ENCODE measurements at places on chromosomes 11 and 22.

DNA sequence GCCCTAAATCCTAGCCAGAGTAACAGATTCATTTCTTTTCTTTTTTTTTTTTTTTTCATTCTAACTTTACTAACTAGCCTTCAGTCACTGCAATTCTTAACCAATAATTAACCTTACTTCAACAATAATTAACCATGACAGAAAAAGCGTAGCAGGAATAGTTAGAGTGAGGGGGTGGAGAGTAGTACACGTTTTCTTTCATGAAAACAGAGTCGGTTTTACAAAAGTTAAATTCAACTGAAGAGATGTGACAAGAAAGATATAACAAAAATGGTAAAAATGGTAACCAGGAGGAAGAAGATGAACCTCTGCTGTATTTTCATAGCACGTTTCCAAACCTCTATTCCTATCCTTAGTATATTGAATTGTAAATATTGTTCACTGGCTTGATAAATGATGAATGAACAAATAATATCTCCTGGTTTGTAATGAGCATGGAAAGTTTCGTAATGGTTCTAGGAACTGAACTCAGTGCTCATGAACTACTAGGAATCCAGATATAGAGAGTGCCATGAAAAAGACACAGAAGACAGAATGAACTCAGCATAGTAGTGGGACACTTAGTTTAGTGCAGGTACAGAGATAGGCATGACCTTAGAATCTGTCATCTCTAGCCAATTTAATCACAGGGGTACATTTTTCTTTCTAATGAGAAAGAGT, 116.5 kb upstream of the ANO5 start:
- no peak for DNase-seq

DNA sequence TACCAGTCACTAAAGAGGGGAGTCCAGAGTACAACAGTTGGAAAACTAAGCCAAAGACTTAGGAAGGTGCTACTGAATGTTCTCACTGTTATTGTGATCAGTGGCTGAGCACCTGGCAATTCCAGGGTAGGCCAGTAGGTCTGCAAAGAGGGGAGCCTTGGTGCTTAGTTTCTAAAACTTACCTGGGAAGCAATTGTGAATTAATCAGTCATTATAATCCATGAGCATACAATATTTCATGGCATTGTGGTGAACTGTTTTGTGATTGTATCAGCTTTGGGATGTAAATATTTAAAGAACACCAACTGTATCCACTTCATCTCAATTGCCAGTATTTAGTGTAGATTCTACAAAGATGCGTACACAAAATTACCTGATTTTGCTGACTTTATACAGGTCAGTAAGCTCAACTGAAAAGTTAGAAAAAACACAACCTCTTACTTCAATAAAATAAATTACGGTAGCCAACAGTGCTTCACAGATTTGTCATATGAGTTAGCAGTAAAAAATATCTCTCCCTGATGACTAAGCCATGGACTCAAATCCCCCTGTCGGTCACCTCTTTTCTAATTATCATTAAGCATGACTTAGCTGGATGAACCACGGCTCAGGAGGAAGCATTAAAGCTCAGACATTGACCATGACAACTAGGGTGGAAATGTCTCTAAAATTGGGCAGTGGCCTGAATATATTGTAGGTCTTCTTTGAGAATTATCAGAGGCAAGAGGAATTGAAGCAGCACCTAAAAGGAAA, 30.8 kb upstream of the SORL1 start:
- DNase-seq = no peak

- peak; percentile 98 for DNase-seq
These were observed 35.1 kb downstream of the FBLN1 start for GRCh38 chr22:45537734-45538181.

- DNase-seq = peak; percentile 22
These were observed 15.2 kb upstream of the TMPRSS4 start for GRCh38 chr11:118061586-118062125.

DNA sequence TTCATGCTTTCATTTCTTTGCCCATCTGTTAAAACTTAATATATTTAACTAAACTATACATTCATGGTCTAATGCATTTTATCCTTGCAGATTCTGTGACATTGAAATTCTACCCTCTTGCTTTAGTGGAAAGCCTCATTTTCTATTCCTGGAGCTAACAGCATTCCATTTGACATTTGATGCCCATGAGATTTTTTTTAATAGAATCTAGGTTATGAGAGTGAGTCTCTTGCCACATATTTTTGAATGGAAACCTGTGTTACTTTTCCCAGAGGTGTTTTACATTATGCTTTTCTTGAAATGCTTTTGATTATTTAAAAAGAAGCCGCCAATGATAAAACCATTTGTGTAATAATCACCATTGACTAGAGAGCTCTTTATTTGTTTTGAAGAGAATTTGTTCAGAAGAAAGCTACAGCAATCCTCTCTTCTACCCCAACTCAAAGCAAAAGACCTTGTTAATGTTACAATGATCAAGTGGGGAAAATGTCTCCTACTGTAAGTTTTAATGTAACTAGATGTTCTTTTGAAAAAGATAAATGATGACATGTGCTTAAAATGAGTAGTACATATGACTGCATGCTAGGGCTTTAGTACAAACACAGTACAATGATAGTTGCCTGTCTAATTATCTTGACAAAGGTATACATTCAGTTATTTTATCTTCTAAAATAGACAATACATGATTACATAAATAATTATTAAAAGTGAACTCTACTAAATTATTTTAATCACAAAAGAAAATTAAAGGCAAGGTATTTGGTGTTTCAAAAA, 67.3 kb downstream of the GAS2 start:
- peak; percentile 62 for DNase-seq

DNA sequence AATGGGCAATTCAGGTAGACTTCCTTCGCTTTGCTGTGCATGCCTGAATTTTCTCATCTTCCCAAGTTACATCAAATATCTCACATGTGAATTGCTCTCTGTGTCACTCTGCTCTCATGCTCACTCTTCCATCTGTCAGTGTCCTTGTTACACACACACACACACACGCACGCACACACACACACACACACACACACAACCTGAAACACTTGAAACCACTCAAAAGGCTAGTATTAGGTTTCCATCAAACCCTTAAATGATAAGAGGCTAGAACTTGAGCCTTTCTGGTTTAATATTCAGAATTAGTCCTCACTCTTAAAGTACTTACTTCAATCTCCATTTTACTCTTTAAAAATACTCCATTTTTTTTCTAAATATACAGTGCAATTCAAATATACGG, 282.4 kb downstream of the C11orf87 start:
- DNase-seq = peak; percentile 14

- DNase-seq = no peak
These were observed 77.3 kb downstream of the SEZ6L start for GRCh38 chr22:26246552-26246951.

DNA sequence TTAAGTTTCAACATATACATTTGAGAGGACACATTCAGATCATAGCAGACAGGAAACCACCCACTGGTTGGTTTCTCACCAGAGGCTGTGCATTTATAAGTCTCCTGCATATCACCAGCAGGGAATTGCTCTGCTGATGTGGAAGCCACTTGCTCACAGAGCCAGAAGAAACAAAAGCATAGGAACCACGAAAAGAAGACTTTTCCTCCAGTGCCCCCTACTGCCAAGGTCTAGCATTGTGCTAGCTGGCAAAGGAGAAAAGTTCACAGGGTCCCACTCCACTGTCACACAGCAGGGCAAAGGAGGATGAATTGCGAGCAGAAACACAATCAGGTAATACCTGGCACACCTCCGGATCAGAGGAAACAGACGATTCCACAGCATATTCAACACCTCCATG, 28.9 kb upstream of the ISX start:
- DNase-seq = peak; percentile 56
